Activated effector memory CD4-positive, alpha-beta T cell treated with Interleukin-2 at 50 U/mL for 16 hours (primary cell): ENCODE measurements at places on chromosomes 13 and 19.
A peak's percentile ranks its signal among the peaks of the same experiment; 100 is the strongest.

GRCh38 chr19:1501200-1501595 lies 10.2 kb downstream of the REEP6 start:
- no peak for DNase-seq

DNA sequence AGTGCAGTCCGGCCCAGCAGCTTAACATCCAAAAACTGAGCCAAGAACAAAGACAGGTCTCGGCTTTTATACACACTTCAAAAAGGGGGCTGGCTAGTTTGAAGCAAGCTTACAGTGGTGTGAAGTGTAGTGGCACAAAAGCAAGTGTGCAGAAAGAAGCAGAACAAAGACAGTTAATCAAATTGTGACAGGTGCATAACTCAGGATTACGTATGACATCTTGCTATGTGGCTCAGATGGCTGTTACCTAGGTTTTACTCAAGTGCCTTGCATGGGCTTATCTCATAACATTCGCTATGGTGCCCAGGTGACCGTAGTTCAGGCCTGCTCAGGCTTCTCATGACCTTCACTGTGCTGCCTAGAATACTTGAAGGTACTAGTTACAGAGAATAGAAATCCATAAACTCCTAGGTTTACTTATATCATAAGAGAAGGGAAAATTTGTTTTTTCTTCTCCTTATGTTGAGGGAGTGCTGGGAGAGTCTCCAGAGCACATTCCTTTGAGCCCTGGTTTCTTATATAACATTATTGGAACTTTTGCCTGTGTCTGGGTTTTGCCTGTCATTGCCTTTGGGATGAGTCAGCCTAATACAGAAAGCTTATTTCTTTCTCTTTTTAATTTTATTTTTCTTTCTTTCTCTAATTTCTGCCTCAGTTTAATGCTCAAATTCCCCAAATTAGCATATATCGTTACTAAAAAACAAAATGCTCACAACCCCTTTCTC lies 1629.1 kb upstream of the PCDH20 start:
- DNase-seq: no peak

- no peak for DNase-seq
Measured at GRCh38 chr19:45400192-45400591, 4.7 kb downstream of the PPP1R13L start.

DNA sequence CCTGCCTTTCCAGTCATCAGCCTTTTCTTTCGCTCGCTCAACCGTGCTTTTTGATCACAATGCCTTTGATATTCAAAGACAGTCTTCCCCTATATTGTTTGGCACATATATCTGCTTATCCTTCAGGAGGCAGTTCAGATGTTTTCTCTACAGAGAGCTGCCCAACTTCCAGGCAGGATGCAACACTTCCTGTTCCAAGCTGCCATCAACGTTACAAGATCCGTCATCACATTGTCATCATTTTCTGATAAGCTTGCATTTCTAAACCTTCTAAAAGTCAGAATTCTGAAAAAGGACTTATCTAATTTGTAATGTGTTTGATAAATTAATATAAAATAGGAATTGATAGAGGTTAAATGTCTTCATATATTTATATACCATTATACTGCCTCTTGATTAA lies 574.2 kb downstream of the TBC1D4 start:
- DNase-seq: no peak

DNA sequence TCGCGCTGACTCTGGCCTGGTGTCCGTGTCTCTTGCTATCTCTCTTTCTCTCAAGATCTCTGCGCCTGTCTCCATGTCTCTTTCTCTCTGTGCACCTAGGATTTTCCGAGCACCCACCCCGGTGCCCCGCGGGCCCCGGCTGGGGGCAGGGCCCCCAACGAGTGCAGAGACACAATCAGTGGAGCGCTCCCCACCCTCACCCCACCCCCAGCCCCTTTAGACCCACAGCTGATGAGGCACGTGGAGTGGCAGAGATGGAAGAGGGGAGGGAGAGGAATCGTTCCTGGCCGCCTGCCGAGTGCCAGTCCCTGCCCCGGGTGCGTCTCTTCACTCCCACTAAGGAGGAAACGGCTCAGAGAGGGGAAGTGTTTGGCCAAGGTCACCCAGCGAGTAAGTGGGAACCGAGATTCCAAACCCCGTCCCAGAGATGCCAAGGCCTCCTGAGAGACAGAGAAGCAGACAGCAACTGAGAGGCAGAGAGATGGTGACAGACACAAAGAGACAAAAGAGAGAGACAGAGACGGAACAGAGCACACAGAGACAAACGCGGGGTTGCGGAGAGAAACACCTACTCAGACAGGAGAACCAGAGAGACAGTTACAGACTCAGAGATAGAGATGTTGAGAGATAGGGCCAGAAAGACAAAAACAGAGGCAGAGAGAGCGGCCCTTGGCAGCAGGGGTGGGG lies 626 bp upstream of the BCL3 start:
- no peak for DNase-seq

DNA sequence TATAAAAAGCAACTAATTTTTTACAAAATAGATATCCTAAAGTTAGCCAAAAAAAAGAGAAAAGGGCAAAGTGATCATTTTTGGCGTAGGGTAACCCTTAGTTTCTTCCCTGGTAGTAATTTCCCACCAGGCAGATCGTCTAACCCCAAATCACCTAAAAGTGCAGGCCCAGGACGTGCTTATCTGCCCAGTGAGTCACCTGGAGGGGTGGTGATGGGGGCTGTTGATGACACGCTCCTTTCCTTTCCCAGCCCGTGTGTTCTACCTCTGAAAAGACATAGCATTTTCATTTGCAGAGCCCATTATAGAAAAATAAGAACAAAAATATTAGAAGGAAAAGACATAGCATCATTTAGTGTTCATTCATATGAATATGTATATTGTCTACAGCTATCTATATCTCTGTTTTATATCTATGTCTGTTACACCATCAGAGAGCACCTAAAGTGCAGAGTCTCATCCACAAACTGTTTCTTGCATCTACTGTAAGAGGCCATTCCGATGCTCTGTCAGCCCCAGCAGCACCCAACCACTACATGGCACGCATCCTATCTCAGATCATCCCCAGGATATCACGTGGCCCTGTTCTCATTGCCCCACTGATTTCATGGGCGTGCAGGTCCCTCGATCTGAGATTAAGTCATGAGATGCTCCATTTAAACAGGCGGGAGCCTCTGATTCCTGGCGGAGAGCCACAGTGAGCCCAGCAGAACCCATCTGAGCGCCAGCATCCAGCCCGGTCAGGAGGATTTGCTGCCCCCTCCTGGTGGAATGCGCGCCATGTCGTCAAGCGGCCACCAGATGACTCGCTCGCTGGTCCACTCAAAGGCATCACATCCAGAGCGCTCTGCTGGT lies 8.5 kb upstream of the LILRB3 start:
- peak; percentile 75 for DNase-seq

GRCh38 chr19:38841787-38842438 lies 7.9 kb downstream of the HNRNPL start:
- peak; percentile 43 for DNase-seq

- DNase-seq: no peak
Measured at GRCh38 chr13:77079902-77080413, 53.0 kb upstream of the FBXL3 start.
